ENCODE measurements at places on chromosomes 6 and 20.

GRCh38 chr6:150276168-150276936, 92.5 kb upstream of the IYD start:
- no peak for DNase-seq

DNA sequence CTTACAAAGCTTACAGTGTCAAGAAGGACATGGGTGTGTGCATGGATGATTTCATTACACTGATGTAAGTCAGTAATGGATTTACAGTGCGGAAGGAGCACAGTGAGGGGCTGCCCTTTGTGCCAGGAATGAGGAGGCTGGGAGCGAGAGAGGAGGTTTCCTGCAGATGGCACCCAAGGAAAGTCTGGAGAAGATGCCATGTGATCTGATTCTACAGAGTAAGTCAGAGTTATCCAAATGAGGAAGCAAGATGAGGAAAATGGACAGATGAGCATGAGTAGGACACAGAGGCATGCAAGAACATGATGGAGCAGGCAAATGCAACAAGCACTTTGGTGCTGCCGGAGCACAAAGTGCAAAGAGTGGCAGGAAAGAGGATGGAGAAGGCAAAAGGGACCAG, 29.7 kb downstream of the MAP7 start:
- no peak for DNase-seq

GRCh38 chr6:20126102-20126752, 86.0 kb downstream of the MBOAT1 start:
- DNase-seq: no peak

DNA sequence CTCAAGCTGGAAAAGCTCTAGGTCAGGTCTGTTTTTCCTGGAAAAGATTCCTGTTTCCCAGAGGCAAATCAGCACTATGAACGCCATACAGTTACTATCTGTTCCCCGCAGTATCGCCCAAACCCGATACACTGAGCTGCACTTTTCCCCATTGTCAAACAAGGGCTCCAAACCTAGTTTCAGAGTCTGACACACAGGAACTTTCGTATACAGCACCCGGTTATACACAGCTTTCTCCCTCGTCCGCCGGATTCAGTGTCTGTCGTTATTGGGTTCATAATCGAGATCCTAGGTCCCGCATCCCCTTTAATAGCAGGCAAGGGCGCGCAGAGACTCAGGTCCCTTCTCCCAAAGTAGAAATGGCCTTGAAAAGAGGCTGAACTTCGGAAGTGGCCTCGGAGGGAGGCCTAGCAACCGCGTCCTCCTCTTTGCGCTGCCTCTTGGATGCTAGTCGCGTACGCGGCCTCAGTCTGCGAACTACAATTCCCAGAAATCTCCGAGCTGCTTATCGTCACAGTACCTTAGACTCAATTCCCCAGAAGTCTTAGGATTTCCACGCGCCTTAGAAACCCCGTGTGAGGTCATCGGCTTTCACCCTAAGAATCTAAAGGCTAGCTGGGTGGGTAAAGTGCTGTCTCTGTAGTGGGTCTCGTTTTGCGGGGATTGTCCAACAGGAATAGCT, 34.2 kb downstream of the ZNF391 start:
- DNase-seq: no peak

DNA sequence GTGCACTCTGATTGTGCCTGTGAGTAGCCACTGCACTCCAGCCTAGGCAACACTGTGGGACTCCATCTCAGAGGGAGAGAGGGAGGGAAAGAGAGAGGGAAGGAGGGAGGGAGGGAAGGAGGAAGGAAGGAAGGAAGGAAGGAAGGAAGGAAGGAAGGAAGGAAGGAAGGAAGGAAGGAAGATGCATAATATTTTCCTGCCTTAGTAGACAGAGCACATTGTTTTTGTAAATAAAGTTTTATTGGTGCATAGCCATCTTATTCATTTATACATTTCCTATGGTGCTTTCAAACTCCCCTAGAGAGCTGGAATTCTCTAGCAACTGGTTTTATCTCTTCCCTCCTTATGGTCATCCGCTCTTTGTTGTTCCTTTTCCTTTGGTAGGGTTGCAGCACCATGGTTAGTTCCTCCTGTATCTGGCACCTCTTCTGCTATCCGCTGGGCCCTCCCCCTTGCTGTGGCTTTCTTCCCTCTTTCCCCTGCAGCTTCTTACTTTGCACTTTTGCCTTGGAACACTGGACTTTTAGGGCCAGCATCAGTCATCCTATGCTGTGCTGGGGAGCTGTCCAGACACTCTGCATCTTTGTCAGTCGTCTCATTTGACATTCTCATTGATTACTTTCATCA, 20.2 kb downstream of the GPR6 start:
- no peak for DNase-seq

- no peak for DNase-seq
Observed at GRCh38 chr6:140915103-140915502, 1217.6 kb upstream of the GJE1 start.

DNA sequence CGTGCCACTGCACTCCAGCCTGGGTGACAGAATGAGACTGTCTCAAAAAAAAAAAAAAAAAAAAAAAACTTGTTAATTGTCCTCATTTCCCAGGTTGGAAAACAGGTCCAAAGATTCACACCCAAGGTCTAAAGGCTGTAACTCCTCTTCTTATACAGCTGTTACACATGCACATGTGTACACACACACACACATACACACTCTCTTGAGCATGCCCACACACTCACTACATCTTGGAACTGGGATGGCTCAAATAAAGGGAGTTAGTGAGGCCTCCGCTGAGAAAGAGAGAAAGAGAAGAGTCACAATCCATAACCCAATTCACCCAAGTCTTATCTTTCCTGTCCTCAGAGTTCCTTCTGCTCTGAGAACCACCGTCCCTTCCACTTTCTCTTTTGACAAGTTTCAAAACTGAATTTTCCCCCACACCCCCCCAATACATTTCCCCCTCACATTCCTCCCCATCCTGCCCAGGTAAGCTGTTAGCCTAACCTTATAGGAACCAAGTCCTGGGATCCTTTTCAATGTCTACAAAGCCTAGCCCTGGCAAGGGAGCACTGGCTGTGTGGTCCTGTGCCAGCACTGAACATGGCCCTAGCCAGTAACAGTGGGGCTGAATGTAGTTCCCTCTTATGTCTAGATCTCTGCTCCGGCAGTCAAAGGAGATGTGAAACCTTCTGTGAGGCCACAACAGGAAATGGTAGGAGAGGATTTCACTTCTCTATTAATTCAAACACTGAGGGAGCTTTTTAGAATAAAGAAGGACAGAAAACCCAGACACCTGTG, 3.2 kb upstream of the HLA-DMB start:
- no peak for DNase-seq
